ENCODE measurements at places on chromosomes 7 and 10.

DNA sequence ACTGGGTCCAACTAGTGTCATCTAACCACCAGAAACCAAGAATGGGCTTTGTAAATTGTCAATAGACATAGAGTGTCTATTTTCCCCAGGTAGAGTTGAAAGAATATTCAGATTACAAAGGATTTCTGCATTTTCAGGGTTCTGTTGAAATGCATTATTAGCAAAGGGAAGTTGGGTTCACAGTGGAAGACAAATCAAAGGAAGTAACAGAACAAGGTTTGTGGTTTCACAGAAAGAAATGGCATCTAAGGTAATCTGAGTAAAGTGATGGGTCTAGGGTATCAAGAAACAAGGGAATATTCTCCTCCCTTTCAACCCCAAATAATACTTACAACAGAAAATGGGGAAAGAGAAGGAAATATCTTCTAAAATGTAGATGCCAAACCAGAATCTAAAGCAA, 25.8 kb downstream of the CEP41 start:
- no peak for DNase-seq

DNA sequence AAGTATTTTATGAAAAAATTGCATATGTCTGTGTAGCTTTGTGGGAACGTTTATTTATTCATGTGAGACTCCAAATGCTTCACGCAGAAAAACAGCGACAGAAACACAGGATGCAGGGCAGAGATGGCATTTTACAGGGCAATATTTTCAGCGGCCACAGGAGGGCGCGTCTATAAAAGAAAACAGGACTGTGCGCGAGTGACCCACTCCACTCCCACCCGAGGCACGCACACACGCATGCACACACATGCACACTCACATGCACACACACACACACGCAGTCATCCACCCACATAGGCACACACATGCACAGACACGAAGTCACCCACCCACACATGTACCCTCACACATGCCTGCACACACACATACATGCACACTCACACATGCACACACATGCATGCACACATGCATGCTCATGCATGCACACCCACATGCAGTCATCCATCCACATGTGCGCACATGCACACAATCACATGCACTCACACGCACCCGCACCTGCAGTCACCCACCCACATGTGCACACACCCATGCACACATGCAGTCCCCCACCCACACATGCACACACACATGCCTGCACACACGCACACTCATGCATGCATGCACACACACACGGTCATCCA, 96.3 kb downstream of the DNAJB6 start:
- peak; percentile 51 for DNase-seq

DNA sequence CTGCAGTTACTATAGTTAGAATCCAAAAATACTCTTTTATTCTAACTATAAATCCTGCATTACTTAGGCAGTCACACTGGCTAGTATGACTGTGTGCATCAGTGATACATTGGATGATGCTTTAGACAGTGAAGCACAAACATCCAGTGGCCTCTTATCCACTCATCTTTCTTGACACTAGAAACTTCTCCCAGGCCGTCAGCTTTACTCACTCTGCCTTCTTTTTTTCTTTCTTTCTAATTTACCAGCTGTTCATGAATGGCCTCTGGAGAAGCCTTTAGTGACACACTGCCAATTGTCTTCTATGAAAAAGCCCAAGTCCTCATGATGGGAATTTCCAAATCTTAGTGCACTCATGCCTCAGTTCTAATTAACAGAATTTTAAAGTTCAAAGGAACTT, 26.2 kb upstream of the C10orf90 start:
- DNase-seq, result no peak

- no peak for DNase-seq
Observed at GRCh38 chr10:123665491-123666286, 466 bp upstream of the GPR26 start.

DNA sequence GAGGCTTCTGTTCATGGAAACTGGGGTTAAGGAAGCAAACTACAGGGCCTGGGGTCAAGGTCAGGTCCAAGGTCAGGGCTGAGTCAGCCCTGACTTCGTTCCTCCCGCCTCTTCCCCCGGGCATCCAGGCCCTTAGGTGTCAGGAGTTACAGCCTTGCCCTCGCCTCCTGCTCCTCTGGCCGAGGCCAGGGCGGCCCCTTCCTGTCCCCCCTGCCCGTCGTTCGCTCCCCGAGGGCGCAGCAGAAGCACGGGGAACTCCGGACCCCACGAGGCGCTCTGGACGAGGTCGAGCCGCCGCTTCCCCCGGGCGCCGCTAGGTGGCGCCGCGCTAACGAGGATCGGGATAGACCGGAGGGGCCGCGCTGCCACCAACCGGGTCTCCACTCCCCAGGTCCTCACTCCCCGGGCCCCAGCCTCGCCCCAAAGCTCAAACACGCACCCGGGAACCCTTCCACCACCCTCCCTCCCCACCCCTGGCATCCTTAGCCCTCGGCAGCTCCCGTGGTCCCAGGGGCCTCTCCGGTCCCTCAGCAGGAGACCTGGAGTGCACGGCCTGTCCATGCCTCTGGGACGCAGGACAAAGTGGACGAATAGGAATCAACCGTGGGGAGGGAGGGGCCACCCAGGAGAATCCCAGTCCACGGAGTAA, 59.2 kb upstream of the MYL10 start:
- DNase-seq, result peak; percentile 69

GRCh38 chr7:88437132-88437531, 130.4 kb upstream of the STEAP4 start:
- DNase-seq, result no peak

DNA sequence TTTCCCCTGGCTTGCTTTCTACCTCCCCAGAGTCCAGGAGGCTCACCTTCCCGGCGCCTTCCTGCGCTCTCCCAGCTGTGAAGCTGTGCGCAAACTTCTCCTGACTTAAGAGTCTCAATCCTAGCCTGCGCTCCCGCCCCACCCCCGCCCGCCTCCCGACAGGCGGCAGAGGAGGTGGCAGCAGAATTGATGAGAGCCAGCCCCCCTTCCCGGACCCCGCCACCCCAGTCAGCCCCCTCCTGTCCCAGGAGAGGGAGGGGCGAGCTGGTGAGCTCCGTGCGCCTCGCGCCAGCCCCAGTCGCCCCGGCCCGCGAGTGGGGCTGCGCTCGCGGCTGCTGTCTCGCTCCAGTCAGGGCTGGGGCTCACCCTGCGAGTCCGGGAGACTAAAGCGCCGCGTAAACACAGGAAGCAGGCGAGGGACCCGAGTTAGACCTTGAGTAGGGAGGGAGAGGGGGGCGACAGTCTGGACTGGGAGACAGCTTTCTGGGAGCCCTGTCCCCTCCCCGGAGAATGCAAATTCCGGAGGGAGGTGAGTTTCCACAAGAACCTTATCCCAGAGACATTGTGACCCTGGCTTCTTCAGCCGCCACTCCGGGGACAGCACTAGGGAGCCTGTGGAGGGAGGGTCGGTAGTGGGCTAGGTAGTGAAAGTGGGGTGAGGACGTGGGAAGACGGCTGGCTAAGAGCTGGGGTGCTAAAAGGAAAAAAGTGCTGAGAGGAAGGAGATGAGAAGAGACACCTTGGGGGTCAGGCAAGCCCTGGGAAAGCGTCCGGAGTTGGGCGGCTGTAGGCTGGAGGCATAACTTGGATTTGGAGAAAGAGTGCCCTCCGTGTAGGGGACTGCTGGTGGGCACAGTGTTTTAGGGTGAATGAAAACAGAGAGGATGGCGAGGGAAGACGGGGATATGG, at the start of gene CALCR:
Gene CALCR, minus strand, starts transcription at position 79 of the 909 bp plus-strand sequence. CDS start 87,743 bp downstream, outside the sequence.
- no peak for DNase-seq

- DNase-seq, result no peak
Observed at GRCh38 chr7:78510580-78511188, 712.1 kb downstream of the PHTF2 start.

DNA sequence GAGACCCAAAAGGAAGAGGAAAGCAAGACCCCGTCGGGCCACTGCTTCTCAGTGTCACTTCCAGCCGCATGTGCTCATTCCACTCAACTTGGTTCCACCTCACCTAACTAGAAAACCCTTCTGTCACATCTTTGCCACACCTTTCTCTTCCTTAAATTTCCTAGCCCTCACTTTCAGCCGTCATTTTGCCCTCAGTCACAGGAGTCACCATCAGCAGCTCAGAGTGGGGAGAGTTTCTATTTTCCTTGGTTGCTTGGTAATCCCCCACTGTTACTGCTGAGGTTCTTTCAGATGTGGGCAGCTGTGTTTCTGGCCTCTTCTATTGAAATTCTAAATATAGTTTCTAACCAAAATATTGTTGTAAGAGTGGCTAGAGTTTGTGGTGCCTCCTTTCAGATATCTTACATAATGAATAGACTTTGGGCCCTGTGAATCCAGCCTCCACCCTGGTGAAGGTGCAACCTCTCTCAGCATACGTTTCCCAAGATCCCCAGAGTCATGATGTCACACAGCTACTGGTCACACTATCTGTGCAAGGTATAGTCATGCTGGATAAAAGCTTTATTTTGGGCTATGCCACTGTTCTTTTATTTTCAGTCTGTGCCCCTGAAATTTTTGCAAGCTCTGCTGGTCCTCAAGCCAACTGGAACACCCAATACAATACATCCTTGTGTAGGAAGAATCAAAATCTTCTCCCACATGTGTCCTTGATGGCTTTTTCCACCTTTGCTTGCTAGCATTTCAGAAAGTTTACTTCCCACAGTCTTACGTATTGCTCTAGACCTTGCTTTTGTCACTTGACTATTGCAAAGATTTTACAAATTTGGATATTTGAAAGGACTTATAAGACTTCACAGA, 9.2 kb downstream of the AGBL3 start:
- DNase-seq, result no peak

DNA sequence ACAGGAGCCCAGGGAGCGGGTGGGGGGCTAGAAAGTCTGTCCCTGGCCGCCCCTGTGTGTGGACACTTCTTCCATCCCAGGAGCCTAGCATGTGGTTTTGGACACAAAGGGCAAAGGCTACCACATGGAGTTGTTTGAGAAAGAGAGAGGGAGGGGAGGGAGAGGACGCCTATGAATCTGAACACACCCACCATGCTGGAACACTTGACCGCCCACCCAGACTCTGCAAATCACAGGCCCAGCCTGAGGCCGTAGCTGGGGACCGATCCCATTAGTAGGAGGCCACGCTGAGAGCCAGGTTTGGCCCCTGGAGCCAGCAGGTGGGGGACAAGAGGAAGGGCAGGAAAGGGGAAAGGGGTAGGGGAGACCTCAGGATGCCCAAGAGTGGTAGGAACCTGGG, 39.6 kb downstream of the ADAMTS14 start:
- no peak for DNase-seq

- DNase-seq, result no peak
Observed at GRCh38 chr10:71213127-71213621, 804 bp downstream of the UNC5B start.

GRCh38 chr7:159091480-159092475, 52.9 kb downstream of the VIPR2 start:
- DNase-seq, result no peak

DNA sequence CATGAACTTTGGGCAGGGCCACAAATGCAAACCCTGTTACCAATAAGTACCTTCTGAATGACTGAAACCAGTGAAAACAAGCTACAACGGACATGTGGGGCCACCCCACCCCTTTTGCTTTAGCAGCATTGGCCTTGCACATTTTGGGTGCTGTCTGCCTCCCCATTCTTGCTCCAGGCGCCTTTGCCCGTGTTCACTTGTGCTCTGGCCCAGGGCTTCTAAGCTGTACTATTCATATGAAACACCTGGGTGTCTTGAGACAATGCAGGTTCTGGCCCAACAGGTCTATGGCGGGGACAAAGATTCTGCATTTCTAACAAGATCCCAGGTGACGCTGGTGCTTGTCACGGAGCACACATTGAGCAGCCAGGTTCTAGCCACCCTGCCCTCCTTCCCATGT, 96.5 kb upstream of the SDK1 start:
- DNase-seq, result no peak

DNA sequence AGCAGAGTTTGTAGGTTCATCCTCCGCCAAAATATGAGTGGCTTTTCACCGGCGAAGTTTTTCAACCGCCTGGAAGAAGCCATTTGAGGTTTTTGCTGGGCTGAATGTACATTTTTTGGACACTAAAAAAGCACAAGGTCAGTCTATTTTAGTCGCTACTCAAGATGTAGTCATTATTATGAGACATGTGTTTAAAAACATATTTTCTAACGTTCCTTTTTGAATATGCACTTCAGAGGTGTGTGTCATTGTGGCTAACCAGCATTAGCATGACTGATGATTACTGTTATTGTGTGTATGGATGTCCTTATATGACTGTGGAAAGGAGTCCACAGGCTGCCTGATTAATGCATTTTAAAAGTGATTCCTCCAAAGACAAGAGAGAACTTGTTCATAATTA, 605.4 kb downstream of the INHBA start:
- DNase-seq, result no peak

DNA sequence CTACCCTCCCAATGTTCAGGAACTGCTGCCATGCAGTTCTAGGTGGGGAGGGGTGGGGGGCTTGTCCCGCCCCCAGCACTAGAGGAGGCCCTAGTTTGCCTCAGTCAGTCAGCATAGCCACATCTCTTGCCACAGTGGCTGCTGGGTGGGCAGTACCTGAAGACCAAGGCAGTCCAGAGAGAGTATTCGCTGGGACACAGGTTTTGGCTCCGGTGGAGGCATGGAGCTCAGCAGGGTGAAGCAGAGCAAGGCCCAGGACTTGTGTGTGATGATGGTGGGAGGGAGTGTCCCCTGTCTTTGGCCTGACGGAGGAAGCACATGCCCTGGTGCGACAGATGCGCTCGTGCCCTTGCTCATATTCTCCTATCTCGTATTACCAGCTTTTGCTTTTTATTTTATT, 24.7 kb upstream of the ZCCHC24 start:
- no peak for DNase-seq

DNA sequence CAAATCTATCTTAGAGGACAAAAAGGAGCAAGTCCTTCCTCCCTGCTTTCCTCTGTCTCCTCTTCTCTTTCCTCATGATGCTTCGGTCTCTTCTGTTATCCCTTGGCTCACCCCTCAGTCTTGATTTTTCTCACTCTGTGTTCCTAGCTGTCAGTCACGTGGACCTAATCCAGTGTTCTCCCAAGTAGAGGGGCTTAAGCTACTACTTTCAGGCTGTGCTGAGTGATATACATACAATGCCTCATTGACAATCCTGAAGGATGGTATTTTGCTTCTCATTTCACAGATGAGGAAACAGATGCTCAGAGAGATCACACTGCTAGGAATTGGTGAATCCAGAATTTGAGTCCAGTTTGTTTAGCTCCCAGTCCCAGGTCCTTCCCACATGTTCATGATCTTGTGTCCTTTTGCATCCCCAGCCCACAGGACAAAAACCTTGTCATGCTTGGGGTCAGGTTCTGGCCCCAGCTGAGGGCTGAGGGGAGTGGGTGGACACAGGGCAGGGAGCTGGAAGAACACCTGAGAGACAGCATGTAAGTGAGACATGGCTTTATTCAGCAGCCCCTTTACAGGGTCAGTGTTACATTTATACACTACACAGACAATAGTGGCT, 50.5 kb upstream of the KMT2E start:
- no peak for DNase-seq

DNA sequence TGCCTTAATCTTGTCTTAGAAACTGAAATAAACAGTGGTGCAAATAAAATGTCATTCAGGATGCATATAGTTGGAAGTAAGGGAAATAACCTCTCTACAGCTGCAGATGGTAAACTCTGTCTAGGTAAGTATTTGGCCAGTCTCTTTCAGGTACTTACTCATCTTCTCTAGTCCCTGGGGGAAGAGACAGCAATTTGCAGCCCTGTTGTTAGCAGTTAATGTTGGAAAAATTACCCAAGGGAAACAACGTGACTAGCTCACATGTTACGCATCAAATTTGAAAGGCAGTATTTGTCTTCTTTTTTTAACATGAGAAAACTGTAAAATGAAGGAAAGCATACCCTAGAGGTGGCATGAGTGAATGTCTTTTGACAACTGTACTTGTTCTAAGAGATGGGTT, 3.2 kb upstream of the HUS1 start:
- DNase-seq, result no peak

GRCh38 chr10:43125881-43126731, 12.1 kb upstream of the CSGALNACT2 start:
- DNase-seq, result no peak

GRCh38 chr7:83824214-83824613, 175.3 kb upstream of the SEMA3E start:
- DNase-seq, result no peak

Data from SJSA1 (cell line).